Activated effector memory CD4-positive, alpha-beta T cell treated with Interleukin-2 at 50 U/mL for 16 hours (primary cell): ENCODE measurements at places on chromosomes 6 and 20.

DNA sequence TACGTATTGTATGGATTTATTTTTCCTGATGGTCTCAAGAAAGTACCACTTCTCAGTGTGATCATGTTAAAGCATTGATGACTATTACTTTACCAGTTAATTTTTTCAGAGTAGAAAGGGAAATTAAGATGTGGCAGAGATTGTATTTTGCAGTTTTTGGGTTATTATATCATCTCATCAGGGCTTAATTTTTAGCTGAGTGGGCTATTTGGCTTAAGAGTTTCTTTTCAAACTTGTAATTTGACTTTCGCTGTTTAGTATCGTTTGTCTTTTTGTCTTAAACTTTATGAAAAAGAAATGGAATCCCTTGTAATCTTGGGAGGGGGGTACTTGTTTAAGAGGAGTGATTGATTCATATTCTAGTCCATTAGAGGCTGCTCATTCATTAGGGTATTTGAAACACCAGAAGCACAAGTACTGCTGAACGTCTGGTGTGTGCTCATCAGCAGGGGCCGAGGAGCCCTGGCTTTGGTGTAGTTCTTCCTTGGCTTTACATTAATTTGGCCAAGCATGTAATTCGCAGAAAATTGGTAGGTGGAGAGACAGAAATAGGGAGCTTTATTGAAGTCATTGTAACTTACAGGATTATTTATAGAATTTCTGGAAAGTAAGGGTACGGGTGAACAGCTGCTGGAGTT, 112.4 kb downstream of the TIAM2 start:
- DNase-seq, result no peak

DNA sequence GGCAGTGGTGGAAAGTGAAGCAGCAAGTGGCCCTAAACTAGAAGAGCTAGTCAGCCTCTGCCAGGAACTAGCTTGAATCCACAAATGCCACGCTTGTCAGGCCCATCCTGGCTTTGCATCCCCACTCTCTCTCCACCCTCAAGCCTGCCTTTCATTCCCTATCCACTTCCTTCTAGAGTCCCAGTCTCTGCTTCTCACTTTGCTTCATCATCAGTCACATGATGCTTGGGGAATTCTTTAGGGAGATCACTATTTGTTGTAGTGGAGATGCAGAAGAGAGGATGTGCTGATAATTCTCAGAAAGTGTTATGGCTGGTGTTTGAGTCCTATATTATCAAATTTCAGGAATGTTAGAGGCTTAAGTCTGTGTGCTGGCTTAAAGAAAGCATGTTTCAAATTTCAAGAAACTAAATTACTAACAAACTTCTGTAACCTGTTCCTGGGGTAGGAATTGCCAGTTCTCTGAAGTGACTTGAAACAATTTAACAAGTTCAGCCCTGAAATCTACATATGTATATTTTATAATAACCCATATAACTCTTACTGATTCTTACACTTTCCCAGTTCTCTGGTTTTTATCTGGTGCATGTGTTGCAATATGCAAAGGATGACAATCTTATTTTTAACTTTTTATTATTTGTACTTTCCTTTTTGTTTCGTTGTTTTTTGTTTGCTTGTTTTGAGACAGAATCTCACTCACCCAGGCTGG, 7.5 kb downstream of the TRIM39 start:
- no peak for DNase-seq

DNA sequence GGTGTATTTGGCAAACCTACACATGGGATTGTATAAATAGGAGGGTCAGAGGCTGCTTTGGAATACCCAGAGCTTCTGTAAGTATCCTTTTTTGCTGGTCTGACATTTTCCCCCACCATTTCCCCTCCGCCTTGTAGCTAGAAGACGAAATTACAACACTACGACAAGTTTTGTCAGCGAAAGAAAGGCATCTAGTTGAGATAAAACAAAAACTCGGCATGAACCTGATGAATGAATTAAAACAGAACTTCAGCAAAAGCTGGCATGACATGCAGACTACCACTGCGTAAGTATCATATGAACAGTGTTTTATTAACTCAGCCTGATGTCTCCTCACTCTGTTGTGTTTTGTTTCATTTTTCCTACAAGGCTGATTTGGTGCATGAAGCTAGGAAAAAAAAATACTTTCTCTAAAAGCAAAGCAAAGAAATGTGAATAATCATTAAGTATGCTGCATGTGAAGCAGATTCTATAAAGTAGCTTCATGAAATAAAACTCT, 72.7 kb downstream of the HDDC2 start:
- no peak for DNase-seq

GRCh38 chr20:59346061-59346460, 45.6 kb downstream of the EDN3 start:
- DNase-seq, result no peak

DNA sequence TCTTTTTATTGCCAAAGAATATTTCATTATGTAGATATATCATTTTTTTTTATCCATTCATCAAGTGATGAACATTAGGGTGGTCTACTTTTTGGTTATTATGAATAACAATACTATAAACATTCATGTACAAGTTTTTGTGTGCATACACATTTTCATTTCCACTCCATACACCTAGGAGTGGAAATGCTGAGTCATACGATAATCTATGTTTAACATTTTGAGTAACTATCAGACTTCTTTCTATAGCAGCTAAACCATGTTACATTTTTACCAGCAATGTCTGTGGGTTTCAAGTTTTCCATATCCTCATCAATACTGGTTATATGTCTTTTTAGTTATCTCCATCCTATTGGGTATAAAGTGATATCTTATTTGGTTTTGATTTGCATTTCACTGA, 65.7 kb downstream of the PRSS35 start:
- no peak for DNase-seq

- no peak for DNase-seq
These were observed 20.4 kb downstream of the GCNT2 start for GRCh38 chr6:10541591-10541990.
